Fibroblast of skin of abdomen (primary cell): ENCODE measurements at places on chromosomes 7 and 10.

DNA sequence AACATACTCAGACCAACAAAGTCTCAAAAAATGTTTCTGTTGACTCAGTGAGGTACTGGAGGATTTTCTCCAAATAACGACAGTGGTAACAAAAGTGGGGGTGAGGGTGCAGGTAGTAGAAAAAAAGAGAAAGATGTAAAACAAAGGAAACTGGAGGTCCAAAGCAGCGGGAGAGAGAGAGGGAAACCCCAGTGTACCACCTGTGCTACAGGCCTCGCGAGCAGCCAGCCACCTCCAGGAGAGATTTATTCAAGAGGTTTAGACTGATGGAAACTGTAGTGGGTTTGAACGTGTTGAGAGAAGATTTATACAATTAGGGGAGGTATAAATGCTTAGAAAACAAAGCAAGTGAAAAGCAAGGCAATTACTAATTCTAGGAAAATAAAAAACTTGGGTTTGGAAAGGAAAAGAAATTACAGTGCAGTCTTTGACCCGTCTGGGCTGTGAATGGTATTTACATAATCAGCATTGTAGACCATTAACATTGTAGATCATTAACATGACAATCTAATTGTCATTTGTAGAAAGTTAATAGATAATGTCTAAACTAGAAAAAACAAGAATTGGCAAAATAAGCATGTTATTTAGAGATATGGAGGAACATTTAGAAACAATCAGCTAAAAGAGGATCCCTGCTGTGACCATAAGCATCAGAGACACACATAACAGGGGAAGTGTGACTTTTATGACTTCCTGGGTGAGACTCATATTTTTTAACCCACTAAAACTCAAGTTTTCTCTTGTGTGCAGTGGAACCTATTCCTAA is 180.0 kb downstream of the RELN start:
- no peak for DNase-seq

- DNase-seq: peak; percentile 32
Measured at GRCh38 chr10:97640868-97641811, 669 bp downstream of the PI4K2A start.

GRCh38 chr10:114754445-114755320 is 66.9 kb upstream of the FHIP2A start:
- DNase-seq: peak; percentile 57

GRCh38 chr7:36287371-36288241 is 102.1 kb upstream of the ANLN start:
- no peak for DNase-seq

DNA sequence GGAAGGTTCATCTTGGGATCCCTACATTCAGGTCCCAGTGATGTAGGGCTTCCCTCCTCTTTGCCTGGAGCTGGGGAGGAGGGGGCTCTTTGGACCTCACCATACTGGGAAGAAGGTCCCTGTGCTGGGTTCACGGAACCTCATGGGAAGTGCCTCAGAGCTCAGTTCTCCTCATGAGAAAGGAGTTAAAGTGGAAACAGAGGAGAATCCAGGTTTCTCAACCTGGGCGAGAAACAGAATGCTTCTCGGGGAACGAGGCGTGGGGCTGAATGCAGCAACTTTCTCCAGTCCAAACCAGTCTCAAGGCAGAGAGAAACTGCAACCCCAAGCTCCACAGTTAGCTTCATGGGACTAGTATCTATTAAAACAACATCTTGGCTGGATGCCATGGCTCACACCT is 382.7 kb upstream of the FOXK1 start:
- no peak for DNase-seq

- no peak for DNase-seq
Measured at GRCh38 chr7:149806726-149807125, 31.4 kb upstream of the ZNF862 start.

- DNase-seq: no peak
Measured at GRCh38 chr10:108905821-108906220, 1017.5 kb downstream of the XPNPEP1 start.

GRCh38 chr7:46207931-46208634 is 287.0 kb upstream of the IGFBP3 start:
- DNase-seq: no peak
